ENCODE measurements at places on chromosomes 16 and 17.

- no peak for DNase-seq
These were observed 4.6 kb downstream of the QPRT start for GRCh38 chr16:29683543-29684090.

DNA sequence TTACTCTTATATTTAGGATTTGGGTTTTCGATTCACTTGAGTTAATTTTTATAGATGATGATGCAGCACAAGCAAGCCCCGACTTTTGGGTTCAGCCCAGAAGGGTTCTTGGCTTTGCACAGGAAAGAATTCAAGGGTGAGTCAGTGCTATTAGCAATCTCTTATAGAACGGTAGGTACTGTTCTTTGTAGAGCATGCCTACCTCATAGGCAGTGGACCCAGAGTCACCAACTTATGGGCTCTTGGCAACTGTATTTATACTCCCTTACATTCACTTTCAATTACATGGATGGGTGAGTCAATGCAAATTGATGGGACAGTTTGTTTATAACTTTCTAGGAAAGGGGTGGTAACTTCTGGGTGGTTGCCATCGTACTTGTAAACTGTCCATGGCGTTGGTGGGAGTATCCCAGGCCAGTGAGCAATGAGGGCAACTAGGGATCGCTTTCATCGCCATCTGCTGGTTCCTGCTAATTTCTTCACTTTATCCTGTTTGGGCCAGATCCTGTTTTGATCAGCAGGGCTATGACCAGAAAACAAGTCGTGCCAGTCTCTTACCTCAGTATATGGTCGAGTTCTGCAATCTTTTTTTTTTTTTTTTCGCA, 362.6 kb downstream of the CNTNAP4 start:
- DNase-seq, result peak; percentile 3

DNA sequence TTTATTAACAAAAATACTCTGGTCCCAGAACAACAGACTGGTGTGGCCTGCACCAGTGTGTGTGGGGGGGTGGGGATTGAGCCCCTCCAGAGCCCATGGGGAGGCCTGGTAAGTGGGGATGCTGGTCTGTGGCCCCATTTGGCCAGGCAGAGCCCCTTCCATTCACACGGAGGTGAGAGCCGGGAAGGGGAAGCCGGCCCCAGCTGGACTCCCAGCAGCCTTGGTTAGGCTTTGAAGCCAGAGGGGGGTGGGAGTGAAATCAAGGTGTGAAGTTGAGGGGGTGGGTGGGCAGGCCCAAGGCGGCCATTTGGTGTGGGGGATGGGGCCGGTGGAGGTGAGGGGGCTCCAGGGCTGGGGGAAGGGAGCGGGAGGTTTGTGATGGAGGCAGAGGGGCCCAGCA, 5.9 kb downstream of the TBX6 start:
- no peak for DNase-seq

DNA sequence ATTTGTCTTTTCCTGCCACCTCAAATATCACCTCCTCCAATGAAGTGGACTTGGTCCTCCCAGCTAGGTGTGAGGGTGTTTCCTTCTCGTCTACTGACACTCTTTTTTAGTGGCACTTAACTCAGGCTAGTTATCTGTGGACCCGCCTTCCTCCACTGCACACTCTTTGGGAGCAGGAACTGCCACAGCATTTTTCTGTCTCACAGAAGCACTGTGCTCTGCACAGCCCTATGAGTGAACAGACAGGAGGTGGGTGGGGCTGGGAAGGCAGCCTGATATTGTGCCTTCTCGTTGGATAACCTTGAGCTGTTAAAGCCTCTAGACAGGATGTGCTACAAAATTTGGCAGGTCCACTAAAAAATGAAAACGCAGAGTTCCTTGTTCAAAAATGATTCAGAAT, 31.9 kb upstream of the HOXB13 start:
- DNase-seq, result no peak

GRCh38 chr17:73138541-73139138, 26.2 kb upstream of the SSTR2 start:
- DNase-seq, result no peak

- no peak for DNase-seq
These were observed 3.1 kb upstream of the MIF4GD start for GRCh38 chr17:75273977-75274708.

GRCh38 chr17:82668631-82669099, 20.4 kb upstream of the WDR45B start:
- peak; percentile 50 for DNase-seq

GRCh38 chr17:66963909-66964771, at the start of gene CACNG4:
TSS of gene CACNG4 (plus strand) at chr17:66964707. CDS start at chr17:66964912, 205 bp downstream.
- DNase-seq, result no peak

GRCh38 chr16:46632778-46633733, 11.9 kb upstream of the SHCBP1 start:
- no peak for DNase-seq

GRCh38 chr16:10787304-10787703, 31.3 kb downstream of the TVP23A start:
- DNase-seq, result no peak
